ENCODE measurements at places on chromosomes 5 and 9.

- no peak for DNase-seq
Observed at GRCh38 chr9:111868475-111868874, 28.1 kb upstream of the UGCG start.

DNA sequence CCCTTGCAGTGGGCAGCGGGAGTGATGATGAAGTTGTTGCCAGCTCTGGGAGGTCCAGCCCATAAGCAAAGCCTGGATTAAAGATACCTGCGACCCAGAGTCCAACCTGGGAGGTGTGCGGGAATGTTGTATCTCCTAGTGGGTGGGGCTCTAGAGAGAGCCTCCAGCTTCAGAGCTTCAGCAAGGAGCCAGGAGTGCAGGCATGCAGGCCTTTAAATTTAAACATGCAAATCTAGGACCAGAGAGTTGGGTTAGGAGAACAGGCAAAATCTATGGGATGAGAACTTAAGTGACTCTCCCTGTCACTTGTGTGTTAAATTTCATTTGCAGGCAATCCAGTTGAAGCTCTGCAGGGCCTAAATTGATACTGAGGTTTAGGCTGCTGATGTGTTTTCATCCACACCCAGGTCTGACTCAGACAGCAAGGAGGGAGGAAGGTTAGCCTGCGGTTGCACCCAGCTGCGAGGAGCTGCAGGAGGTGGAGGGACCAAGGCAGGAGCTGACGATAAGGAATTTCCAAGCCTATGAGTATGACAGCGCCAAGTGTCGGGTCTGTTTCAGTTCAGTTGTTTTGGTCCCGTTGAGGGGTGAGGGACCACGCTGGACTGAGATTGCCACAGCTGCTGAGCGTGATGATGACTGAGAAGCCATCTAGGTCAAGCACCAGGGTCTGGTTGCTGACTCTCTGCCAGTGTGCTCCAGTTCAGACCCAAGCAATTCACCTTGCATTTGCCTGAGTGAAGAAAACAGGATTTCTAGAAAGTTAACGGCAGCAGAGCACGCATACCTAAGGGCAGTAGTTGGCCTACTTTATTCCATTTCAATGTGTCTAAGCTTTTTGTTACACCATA, 243.0 kb downstream of the ICE1 start:
- DNase-seq, result no peak

DNA sequence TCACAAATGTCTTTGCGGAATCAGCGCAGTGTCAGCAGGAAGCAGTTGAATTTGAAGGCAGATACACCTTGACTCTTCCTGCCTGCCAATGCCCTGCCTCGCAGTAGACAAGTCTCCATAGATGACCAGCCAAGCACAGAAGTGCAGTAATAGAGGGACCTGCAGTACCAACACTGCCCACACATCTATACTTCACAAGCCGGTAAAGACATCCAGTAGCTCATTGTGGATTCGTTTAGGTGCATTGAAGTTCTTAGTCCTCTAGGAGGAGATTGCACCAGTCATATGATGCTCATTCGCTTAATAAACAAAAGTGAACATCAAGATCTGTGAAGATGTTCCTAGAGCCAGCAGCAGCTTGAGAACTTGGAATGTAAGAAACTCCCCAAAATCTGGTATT, 7.1 kb upstream of the IFNA2 start:
- DNase-seq, result no peak

DNA sequence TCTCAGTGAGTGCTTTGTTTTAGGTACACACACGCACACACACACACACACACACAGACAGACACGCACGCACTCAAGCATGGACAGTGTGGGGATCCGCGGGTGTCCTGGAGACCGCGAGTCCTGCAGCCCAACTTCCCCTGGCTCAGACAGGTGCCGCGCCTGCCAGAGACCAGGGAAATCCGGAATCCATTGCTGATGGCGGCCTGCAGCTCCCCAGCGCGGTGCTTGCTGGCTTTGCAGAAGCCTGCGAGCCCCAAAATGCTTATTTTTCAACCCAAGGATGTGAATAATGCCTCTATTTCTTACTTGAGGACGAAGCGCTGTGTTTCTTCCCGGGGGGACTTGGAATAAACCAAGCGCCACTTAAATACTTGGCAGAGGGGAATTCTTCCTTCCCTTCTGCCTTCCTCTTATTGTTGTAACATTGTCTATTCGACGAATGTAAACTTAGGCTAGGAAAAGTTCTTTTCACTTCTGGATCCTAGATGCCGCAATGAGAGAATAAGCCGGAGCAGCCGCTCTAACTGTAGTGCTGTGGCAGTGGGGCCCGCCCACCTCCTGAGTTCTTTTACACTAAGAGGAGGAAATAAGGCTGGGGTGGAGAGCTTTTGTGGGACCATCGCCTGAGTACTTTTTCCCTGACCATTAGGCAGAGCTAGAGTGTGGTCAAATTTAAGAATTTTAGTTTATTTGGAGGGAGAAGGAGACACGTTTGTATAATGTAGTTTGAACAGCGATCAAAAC, 802 bp downstream of the ITGA2 start:
- DNase-seq, result no peak

GRCh38 chr5:129630101-129630500, 117.8 kb upstream of the MINAR2 start:
- no peak for DNase-seq

DNA sequence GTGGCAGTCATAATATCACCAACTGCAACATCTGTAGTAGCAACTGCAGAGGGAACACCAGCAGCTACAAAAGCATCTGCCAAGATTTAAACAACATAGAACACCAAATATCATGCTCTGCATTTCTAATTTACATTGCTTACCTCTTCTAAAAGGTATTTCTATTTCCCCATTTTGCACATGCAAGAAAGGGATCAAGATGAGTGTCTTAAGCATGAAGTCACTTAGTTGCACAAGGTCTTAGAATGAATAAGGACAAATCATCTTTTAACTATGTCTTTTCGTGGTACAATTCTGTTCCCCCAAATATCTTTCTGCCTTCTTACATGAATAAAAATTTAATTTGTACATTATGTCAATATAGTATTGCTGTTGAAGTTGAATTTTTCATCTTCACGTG, 1746.4 kb downstream of the EFNA5 start:
- DNase-seq, result no peak

DNA sequence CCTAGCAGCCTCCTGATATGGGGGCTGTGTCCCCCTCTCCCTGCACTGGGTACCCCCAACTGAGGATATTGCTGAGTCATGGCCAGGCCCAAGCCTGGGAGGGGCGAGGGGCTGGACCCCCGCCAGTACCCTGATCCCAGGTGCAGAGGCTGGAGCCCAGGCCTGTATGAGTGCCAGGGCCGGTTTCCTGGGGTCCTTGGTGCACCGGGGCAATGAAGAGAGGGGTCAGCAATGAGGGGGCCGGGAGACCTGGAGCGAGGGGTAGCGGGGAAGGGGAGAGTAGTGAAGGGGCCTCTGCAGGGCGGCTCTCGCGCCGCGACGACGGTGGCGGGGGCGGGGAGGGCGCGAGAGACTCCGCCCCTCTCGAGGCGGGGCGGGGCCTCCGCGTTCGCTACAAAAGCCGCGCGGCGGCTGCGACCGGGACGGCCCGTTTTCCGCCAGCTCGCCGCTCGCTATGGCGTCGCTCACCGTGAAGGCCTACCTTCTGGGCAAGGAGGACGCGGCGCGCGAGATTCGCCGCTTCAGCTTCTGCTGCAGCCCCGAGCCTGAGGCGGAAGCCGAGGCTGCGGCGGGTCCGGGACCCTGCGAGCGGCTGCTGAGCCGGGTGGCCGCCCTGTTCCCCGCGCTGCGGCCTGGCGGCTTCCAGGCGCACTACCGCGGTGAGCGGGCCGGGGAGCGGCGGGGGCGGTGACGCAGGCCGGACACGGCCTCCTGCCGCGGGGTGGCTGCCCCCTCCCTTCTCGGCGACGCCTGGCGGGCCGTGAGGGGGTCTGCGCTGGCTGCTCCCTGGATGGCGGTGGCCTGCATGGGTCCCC, at the start of gene SQSTM1:
Gene SQSTM1 (plus strand): TSS at position 423 of the 815 bp plus-strand sequence. CDS start 32 bp downstream, at position 455.
- peak; percentile 77 for DNase-seq

GRCh38 chr5:14545308-14545707, 36.3 kb upstream of the OTULINL start:
- no peak for DNase-seq

GRCh38 chr5:168301593-168302390, 10.3 kb downstream of the WWC1 start:
- no peak for DNase-seq

- DNase-seq, result no peak
Observed at GRCh38 chr9:83304686-83305085, 233.5 kb downstream of the FRMD3 start.

DNA sequence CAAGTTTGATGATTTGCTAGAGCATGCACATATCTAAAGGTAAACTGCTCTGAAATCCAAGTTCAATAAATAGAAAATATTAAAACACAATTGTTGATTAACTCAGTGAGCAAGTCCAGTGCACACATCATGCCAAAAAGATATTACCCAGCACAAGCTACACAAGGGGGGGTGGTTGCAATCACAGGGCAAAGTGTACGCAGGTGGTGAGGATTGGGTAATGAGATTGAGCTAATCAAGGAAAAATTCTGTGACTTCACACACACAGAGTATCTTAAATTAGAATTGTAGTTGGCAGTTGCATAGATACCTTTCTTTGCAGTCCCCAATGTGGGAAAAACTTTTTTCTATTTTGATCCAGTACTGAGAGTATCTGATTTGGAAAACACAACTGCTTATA, 156.1 kb upstream of the NTRK2 start:
- no peak for DNase-seq

DNA sequence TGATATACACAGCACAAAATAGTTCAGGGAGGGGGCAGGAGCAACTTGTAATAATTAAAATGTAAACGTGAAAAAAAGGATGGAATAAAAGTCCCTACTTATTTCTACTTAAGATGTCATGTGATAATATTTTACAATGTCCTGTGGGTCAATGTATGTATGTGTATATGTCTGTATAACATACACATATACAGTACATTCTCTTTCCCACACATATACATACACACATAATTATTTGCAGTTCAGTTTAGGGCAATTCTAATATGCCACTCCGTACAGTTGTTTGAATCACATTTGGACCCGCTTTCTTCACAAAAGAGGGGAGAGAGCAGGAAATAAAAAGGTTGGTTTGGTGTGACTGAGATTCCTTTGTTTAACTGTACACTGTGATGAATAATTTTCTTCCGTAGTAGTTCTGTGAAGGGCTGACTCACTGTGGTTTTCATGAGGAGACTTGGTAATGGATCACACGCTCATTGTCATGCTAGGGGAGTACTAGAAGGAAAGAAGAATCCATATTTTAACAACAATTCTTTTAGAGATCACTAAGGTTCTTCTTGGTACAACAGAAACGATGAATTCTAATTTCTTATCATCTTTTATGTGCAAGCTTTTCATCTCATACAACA, 26.2 kb upstream of the ACOT12 start:
- no peak for DNase-seq

DNA sequence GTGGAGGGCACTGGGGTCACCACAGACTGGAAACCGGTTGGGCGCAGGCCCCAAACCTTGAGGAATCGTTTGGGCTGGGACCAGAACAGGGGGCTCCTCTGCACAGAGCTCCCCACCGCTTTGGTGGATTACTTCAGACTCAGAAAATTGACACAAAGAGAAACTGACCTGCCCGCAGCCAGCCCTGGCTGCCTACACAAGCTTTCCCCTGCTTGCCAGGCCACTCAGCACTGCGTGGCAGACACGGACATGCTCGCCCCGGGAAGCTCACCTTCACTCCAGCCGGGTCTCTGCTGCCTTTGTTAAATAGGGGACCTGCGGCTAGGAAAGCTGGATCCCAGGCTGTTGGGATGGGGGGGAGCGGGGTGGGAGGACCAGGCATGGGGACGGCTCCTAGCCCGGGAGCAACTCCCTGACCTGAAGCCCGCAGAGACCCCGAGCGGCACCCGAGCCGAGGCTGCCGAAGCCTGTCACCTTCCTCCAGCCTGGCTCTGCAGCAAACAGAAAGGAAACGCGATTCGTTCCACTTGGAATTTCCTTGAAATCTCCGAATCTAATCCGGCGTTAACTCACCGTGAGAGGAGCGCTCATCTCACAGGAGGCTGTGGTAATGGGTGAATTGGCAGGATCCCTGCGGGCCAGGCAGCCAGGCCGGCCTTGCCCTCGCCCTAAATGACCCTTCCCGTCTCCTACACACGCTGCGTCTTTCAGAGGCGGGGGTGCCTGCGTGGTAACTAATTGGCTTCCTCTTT, 8.8 kb downstream of the PAX5 start:
- DNase-seq, result no peak

DNA sequence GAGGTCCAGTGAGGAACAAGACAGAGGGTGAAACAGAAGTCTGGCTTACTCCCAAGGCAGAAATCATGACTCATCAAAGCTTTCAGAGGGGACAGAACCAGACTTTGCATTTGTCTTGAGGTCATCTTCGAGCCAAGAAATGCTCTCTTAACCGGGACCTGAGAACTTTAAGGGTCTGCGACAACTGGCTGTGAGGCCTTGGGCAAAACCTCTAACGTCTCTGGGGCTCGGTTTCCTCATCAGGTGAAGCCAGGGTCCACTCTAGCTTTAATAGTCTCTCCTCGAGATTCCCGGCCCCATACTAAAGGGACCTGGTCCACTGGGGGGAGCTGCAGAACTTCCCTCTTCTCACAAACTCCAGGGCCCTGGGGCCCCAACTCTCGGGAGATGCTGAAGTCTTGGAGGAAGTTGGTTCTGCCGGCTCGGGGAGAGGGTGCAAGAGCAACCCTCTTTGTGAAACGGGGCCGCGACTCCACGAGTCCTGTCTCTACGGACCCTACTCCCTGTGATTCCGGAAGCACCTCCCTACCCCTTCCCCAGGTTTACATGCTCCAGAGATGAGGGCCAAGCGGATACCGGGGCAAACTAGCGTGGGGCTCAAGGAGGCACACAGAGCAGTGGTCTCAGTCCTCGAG, 2.6 kb downstream of the GLIS3 start:
- no peak for DNase-seq

DNA sequence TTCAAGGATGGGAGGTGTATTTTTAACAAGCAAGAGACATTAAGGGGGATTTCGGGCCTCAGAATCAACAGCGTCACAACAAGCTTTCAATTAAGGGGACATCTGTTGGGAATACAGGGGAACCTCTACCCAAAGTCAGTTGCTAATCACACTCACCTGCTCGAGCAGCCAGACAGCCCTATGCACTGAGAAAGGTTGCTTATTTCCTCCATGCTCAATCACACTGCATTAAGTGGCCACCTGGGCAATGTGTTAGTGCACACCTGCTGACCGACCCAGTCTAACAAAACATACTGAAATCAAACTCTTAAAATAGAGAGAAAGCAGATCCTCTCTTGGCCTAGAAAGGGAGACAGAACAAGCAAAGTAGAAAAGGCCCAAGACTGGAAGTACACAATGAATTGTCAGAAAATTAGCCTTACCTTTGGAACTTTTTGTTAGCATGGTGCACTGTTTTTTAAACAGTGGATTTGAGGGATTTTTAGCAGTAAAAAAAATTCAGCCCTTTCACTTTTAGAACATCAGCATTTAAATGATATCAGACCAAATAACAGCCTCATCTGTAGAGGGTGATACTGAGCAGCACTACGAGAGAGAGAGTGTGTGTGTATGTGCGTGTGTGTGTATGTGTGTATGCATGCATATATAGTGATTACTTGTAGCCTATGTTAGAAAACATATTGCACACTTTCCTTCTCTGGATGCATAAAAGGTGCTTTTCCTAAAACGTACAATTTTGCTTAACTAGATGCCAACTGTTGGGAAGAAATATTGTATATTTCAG, 1118.6 kb upstream of the DMAC1 start:
- DNase-seq, result no peak

- DNase-seq, result no peak
Observed at GRCh38 chr5:142296914-142297417, 27.9 kb downstream of the SPRY4 start.

- no peak for DNase-seq
Observed at GRCh38 chr9:121743441-121744001, 92.1 kb downstream of the DAB2IP start.

Data from stimulated activated CD4-positive, alpha-beta T cell treated with anti-CD3 and anti-CD28 coated beads, Interleukin-15, amount 100 ng/mL, for 1 hour (primary cell).